Activated CD4-positive, alpha-beta T cell treated with anti-CD3 and anti-CD28 coated beads, Interleukin-2, amount 50 U/mL, for 24 hours (primary cell): ENCODE measurements at places on chromosomes 2 and 18.

DNA sequence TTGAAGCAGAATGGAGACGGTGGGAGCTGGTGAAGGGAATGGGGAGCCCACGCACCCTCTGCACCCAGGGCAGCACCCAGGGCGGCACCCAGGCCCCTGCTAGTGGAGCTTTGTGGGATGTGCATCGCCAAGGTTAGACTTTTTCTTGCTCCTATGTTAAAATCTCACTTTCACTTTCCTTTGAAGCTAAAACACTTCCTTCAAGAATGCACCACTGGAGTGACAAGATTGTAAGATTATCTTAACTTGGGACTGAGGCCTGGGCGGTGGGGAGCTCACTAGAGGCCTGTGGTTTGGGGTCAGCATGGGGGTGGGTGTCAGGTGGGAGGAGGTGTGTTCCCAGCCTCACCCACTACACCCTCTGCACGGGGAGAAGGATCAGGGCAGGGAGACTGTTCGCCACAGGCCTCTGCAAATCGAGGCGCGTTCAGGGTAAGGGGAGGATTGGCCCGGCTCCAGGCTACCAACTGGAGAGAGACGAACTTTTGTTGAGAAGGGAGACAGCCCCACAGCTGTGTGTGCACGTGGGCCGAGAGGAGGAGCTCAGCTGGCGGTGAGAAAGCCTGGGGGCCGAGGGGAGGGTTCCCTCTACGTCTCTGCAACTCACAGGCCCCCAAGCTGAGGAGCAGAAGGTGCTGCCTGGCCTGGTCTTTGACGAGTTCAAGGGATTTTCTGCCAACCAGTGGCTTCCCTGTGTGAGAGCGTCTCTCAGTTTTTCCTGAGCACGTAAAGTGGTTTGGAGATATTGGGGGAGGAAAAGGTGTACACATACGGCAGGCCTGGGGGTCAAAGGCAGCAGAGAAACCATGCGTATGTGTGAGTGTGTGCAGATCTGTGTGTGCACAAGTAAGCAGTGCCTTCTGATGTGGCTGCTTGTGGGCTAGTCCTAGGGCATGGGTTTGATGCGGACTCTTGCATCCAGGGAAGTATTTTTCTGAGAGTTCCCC, 147.7 kb downstream of the KLHL29 start:
- peak; percentile 20 for DNase-seq

DNA sequence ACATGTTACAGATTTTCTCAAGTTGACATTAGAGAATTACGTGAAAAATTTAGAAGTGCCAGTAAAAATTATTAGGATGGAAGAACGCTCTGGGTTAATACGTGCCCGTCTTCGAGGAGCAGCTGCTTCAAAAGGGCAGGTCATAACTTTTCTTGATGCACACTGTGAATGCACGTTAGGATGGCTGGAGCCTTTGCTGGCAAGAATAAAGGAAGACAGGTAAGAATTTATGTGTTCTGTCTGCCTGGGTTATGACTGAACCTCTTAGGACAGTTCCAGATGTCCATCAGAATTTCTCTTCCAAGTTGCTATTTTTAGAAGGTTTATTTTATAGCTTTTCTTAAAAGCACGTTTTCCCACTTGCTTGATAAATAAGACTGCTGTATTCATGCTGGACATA, 371.0 kb downstream of the GALNT13 start:
- no peak for DNase-seq

DNA sequence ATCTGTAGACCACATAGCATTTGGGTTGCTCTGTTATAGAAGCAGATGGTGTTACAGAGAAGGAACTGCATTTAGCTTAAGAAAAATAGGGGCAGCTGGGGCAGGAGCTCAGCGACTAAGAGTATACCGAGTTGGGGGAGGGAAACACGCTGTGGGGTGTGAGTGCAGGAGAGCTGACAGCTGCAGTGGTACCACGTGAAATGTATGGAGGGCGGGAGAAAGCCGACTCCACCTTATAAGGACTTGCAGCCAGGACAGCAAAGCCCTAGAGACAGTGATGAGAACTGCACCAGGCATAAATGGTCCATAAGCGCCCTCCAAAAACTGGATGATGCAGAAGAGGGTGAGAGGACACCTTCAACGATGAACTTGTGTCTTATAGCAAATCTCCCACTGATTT, 237.6 kb downstream of the PRKCE start:
- DNase-seq: no peak

GRCh38 chr2:158893026-158893425, 75.4 kb upstream of the TANC1 start:
- no peak for DNase-seq

DNA sequence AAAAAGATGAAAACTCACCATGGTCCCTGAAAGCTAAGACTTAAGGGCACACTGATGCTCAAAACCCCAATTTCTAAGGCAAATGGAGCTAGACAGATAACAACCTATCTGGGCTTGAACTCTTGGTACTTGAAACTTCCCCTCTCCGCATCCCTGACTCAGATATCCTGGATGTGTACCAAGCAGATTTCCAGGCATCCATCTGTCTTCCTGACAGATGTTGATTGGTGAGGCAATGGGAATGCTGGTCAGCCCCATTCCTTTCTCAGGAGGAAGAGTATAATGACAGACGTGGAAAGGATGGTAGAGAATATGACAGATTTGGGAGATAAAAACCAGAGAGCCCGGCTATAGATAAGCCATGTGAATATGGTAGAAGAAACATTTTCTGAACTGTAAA, 69.2 kb downstream of the ADD2 start:
- DNase-seq: no peak

DNA sequence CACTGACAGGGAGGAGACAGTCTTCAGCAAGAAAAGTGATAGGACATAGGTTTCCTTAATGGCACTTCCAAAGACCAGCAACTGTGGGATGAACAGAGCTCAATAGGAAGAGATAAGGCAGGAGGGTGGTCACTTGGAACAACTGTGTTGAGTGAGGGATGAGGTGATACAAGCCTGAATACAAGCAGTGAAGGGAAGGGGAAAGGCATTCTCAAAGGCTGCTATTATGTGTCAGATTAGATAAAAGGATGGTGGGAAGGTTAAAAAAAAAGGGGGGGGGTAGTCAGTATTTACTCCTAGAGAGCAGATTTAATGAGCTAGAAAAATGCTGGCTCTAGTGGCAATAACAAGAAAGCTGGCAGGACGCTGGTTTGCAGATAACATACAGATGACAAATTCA, 25.7 kb downstream of the CCBE1 start:
- no peak for DNase-seq

- DNase-seq: no peak
Measured at GRCh38 chr2:205171261-205171940, 510.9 kb upstream of the NRP2 start.

GRCh38 chr18:3660739-3661515, 211.0 kb downstream of the TGIF1 start:
- DNase-seq: no peak

DNA sequence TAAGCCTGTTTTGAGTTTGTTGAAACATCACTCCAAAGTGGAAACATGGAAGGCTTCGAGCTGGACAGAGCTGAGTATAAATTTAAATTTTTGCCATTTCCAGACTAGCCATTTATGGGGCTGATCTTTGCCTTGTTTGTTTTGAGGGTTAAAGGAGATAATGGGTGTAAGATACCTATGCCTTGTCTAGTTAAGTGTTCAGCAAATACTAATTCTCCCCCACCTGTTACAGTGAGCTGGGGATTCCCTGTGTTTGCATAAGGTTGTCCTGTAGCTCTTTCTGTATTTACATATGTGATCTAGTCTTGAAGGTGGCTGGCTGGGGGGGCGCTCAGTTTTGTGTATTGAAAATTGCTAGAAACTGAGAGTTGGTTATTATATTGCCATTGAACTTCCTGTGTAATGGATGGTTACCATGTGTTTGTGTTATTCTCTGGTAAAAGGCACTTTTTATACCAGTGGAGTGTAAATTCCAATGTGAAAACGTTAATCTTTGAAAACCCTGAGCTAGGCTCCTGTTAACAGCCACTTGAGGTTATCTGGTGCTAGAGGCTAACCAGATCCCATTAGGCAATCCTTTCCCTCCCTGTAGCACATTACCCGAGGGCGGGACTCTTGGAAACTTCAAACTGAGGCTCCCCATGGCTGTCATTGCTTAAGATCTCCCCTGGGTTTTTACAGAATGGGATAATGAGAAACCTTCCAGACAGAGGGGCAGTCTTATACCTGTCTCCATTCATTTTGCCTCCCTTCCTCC, 26.7 kb downstream of the TANC1 start:
- no peak for DNase-seq

- no peak for DNase-seq
Measured at GRCh38 chr18:74337912-74338309, 22.3 kb downstream of the C18orf63 start.

- DNase-seq: peak; percentile 56
Measured at GRCh38 chr18:79405781-79406575, 10.2 kb downstream of the NFATC1 start.

GRCh38 chr2:202142540-202142939, 69.5 kb downstream of the KIAA2012 start:
- DNase-seq: no peak

DNA sequence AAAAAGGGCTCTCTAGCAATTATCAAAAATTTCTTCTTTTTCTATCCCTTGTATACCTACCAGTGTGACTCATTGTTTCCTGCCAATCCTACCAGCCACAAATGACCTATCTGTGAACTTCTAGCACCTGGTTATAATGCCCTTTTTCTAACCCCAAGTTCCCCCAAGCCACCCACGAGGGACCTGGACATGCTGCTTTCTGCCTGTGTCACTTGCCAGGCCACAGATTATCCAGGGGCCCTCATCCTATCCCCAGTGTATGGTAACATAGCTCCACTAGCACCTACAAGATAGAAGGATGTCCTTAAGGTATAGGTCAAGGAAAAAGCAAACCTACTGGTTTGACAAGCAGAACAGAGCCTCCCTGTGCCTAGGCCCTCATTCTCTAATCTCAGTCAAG, 26.8 kb downstream of the AAK1 start:
- DNase-seq: no peak

DNA sequence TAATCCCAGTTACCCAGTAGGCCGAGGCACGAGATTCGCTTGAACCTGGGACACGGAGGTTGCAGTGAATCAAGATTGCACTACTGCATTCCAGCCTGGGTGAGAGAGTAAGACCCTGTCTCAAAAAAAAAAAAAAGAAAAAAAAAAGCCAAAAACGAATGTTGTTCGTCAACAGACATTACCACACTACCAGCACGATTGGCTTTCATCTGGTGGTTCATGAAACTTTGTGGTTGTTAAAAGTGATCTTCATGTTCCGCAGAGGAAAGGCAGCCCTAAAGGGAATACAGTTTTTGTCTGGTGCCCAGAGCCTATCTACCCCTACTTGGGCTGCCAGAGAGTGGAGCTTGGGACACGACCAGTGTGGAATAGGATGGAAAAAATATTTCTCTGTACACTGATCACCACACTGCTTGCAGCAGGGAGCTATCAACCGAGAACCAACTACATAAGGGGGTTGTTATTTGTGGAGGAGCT, 13.6 kb upstream of the CXCR4 start:
- no peak for DNase-seq

DNA sequence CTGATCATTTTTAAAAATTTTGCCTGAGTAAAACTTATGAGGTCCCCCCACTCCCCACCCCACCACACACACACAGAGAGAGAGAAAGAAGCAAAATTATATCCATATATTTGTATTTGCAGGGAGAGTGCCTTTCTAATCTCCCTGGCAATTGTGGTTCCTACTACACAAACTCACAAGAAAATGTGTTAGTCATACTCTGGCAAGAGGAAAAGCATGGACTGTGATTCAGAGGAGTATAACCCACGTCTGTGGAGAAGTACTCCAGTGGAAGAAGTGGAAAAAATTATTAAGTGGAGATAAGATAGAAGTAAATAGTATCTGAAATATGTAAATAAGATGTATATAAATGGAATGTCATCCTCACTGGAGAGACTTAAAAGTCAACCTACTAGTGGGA, 114.0 kb downstream of the DSEL start:
- DNase-seq: no peak

DNA sequence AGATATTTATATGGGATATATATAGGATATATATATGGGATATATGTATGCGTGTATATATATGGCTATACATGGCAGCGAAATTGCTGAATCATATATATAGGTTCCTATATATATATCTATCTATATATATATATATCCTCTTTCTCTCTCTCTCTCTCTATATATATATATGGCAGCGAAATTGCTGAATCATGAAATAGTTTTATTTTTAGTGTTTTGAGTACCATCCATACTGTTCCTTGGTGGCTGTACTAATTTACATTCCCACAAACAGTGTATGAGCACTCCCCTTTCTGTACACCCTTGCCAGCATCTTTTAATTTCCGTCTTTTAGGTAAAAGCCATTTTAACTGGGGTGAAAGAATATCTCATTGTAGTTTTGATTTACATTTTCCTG, 397.6 kb upstream of the LINC00305 start:
- DNase-seq: no peak

GRCh38 chr2:74186038-74186437, 7.4 kb upstream of the MOB1A start:
- no peak for DNase-seq

GRCh38 chr2:176518823-176519222, 249.6 kb downstream of the MTX2 start:
- DNase-seq: no peak

GRCh38 chr18:49100226-49100968, 149.6 kb upstream of the SMAD7 start:
- DNase-seq: no peak

- DNase-seq: no peak
Measured at GRCh38 chr2:104900608-104901007, 46.7 kb downstream of the POU3F3 start.

GRCh38 chr2:19367326-19367725, 8.9 kb upstream of the OSR1 start:
- no peak for DNase-seq

- no peak for DNase-seq
Measured at GRCh38 chr2:46865181-46865970, 50.2 kb downstream of the MCFD2 start.

- DNase-seq: no peak
Measured at GRCh38 chr2:206255003-206255402, 19.5 kb upstream of the ZDBF2 start.

- DNase-seq: no peak
Measured at GRCh38 chr2:70141902-70142589, 48.8 kb downstream of the C2orf42 start.

GRCh38 chr2:146048141-146048540, 1528.2 kb upstream of the ZEB2 start:
- no peak for DNase-seq

- no peak for DNase-seq
Measured at GRCh38 chr2:215530191-215530968, 94.5 kb upstream of the FN1 start.

DNA sequence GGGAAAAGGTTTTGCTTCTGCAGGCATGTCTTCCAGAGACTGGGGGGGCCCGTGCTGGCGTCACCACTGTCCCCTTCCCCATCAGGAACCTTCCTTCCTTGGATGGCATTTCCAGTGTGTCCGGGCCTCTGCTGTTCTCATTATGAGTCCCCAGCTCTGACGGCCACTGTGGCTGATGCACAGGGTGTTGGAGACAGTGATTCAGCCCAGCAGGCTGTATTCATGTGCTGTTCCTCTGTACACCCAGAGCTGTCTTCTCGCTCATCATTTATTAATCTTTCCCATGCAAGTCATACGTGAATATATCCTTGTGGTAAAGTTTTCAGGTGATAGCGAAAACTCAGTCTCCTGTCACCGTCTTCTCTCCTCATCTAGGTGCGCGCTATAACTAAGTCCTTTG, 57.7 kb downstream of the ASAP2 start:
- no peak for DNase-seq
